Globus pallidus (tissue), 1 donor: ENCODE measurements at places on chromosomes 5 and 9.

- no peak for DNase-seq
Measured at GRCh38 chr9:116464423-116464822, 222.7 kb upstream of the TRIM32 start.

- no peak for DNase-seq
Measured at GRCh38 chr5:127320032-127320965, 29.7 kb downstream of the MEGF10 start.

- DNase-seq = no peak
Measured at GRCh38 chr9:28688172-28688571, 1114.9 kb upstream of the C9orf72 start.

DNA sequence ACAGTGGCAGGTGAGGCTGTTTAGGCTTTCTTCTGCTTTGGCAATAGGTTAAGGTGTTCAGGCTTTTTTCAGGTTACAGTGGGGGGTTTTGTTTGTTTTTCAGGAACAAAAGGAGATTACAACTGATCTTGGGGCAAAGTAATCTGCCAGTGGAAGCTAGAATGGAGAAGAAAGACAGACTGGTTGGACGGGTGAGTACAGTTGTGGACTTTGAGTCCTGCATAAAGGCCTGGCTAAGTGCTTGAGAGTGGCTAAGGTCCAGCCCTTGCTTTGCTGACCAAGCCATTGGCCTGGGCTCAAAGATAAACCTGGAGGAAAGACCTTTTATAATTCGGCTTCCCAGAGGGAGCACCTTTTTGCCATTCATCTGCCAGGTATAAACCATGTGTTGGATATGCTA, 63.1 kb downstream of the MTMR12 start:
- no peak for DNase-seq

- DNase-seq = no peak
Measured at GRCh38 chr5:56356121-56356835, 123.1 kb upstream of the ANKRD55 start.

DNA sequence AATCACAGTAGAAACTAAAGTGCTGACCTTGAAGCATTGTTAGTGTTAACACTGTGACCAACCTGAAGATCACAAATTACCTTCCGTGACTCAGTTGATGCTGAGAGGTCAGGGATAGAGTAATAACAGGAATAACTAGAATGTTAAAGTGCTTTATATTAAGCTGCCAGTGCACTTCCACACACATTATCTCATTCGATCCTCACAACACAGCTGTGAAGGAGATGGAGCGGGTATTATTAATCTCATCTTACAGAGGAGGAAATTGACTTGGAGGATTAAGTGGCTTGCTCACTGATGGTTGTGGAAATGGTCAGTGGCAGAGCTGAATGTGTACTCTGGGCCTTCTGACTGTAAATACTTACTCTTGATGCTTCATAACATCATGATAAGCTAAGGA, 252.5 kb upstream of the DMRT1 start:
- no peak for DNase-seq
